LoVo (cell line): ENCODE measurements at places on chromosomes 12 and 14.
A peak's percentile ranks its signal among the peaks of the same experiment; 100 is the strongest.

- DNase-seq, result peak; percentile 45
These were observed at the start of gene CKB for GRCh38 chr14:103522649-103523574. TSS of gene CKB (minus strand) at chr14:103522830. CDS start at chr14:103522493, 337 bp downstream.

GRCh38 chr12:62426089-62426488 lies 40.5 kb upstream of the MON2 start:
- DNase-seq, result no peak

DNA sequence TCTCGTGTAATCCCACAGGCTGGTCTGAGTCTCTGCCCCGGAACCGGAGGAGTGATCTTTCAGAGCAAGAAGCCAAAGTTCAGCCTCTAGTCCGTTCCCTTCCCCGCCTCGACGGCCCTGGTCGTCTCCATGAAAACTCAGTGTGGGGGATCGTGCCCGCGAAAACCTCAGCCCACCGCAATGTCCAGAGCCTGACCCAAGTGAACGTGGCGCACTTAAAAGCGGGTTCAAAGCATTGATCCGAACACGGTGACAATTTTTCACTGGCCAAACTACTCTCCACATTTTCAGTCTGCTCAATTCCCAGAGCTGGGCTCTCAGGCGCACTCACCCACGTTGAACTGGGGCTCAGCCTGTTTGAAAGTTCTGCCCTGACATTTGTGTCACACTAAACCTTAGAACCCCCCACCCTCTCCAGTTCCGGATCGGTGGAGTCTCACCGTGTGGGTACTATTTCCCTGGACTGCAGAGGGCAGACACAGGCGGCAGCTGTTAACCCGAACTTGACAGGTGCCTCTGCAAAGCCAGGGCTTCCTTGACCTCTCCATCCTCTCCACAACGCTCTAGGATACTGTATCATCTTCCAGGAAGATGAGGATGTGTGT lies 886 bp upstream of the PRICKLE1 start:
- DNase-seq, result no peak

GRCh38 chr14:96104469-96105057 lies 65.4 kb downstream of the C14orf132 start:
- DNase-seq, result no peak

GRCh38 chr14:36767603-36768281 lies 106.1 kb downstream of the PAX9 start:
- DNase-seq, result no peak

GRCh38 chr14:57268161-57269069 lies at the start of the genes AP5M1 and EXOC5:
TSS of gene AP5M1 (plus strand) at chr14:57268971. CDS start at chr14:57269315, 344 bp downstream.
TSS of gene EXOC5 (minus strand) at chr14:57268905. CDS start at chr14:57268648, 257 bp downstream.
- peak; percentile 93 for DNase-seq

DNA sequence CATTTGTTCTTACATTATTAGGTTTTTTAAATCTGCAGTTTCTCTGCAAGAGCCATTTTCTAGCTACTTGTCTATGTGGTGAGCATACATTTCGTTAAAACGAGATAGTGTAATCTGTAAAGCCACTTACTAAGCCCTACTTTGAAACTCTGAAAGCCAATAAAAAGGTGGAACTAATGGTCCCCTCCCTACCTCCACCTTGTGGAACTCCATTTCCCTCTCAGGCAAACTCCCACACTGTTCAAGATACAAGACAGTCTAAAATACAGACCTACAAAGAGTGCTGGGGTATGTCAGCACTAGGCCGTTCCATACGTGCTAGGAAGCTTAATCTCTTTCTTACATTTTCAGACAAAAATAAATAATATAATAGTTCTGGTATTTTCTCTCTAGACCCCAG lies 74.1 kb downstream of the DUSP6 start:
- no peak for DNase-seq

DNA sequence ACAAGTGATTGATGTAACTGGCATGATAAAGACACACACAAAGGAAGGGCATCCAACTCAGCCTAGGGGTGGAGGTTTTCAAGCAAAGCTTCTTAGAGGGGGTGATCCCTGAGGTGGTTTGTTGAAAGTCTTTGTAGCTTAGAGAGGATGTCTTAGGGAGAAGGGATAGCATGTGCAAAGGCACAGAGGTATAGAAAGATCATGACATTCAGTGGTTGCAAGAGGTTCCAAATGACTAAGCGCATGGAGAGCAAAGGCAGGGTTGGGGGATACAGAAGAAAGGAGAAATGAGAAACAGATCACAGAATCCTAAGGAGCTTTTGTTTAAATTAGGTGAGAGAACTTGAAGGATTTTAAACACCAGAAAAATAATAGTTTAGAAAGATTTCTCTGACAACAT lies 5.2 kb upstream of the CCT2 start:
- DNase-seq, result no peak

DNA sequence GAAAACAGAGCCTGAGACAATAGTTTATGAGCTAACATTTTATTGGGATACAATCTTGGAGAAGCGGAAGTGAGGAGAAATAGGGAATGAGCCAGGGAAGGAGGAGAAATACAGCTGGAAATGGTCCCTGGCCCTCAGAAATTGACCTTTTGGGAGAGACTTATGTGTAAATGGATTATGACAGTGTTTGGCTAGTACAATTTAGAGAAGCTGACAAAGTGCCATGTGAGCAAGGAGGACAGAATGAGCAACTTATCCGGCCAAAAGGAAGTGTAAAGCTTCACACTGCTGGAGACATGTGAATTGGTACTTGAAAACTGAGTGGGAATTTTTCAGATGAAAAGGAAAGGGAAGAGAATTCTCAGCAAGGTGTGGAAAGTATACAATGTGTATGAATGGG lies 2.9 kb downstream of the GLIPR1 start:
- no peak for DNase-seq

DNA sequence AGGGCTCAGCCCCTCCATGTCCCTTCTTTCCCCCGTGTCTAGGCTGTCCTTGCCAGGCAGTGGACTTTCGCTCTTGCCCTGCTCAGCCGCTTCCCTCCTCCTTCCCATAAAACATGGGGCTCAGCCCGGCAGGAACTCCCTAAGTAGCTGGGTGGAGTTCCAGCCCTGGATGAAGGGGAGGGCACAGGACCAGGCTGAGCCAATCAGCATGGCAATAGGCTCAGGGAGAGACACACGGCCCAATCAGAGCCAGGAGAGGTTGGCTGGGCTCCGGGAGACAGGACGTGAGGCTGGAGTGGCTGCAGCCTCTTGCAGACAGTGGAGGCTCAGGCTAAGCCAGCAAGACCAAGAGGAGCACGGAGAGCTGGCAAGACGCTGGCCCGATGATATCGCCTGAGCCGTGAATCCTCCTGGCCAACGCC lies 54.3 kb downstream of the GALNT9 start:
- peak; percentile 77 for DNase-seq

DNA sequence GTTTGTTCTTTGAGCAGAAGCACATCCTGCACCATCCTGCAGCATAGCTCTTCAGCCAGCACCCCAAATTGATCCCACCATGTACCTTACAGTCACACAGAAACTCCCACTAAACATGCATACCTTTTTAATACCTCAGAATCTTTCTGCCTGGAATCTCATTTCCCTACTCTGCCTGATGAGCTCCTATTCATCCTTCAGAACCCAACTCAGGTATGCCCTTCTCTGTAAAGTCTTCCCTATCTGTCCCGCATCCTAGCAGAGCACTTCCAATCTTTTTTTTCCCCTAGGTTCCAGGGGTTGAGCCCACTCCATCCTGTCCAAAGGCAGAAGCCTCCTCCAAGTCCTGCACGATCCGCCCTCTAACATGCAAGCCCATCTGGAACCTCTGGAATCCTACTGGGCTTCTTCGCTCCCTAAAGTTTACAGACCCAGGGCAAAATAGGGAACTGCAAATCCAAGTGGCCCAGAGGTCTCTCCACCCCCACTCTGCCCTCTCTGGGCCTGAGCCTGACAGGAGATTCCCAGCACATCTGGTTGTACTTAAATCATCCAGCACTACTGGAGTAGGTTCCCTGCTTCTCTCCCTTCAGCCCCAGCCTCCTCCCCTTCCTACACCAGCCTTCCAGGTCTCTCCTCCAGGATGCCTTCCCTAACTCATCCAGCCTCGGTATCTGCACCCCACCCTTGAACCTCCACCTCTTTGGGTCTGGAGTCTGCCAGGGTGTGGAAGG lies 4.1 kb upstream of the FIGNL2 start:
- DNase-seq, result no peak

DNA sequence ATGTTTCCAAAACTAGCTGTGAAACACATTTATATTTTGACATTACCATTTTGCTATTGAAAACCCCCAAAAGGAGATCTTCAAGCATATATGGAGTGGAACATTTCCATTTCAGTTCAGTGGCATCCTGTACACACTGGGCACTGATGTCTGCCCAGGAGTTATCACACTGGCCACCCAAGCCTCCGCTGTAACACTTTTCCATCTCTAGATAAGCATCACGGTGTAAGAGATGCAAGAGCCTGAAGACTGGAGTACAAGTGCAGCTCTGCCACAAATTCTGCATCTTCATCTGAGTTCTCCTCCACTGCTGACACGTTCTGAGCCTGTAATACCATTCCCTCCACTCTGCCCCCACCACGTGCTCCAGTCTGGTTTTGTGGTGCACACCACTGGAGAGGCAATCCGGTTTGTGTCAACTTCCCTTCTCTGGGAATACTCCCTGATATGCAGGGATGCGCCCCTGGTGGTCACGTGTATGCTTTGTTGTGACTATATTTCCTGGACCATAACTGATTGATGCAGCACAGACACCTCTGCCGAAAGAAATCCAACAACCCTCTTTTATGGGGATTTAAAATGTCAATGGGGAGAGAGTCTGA lies 12.7 kb downstream of the SPTLC2 start:
- peak; percentile 51 for DNase-seq

DNA sequence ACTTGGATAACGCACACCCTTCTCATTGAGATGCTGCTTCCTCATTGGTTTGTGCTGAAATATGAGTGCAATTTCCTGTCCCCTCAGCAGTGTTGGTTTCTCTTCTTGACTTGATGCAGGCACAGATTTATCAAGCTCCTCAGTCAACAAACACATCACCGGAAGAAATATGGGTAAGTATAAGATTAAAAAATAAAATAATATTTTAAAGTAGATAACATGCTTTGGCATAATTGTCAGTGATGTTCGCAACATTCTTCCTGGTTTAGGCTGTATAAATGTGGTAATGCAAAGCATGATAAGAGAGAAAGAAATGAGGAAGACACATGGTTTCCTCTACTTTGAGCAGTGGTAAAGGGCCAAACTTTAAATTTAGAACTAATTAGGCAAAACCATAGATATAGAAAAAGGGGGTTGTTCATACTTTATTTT lies at the start of gene GPR65:
Gene GPR65, plus strand, starts transcription at position 86 of the 432 bp plus-strand sequence. CDS start 5,713 bp downstream, outside the sequence.
- no peak for DNase-seq

DNA sequence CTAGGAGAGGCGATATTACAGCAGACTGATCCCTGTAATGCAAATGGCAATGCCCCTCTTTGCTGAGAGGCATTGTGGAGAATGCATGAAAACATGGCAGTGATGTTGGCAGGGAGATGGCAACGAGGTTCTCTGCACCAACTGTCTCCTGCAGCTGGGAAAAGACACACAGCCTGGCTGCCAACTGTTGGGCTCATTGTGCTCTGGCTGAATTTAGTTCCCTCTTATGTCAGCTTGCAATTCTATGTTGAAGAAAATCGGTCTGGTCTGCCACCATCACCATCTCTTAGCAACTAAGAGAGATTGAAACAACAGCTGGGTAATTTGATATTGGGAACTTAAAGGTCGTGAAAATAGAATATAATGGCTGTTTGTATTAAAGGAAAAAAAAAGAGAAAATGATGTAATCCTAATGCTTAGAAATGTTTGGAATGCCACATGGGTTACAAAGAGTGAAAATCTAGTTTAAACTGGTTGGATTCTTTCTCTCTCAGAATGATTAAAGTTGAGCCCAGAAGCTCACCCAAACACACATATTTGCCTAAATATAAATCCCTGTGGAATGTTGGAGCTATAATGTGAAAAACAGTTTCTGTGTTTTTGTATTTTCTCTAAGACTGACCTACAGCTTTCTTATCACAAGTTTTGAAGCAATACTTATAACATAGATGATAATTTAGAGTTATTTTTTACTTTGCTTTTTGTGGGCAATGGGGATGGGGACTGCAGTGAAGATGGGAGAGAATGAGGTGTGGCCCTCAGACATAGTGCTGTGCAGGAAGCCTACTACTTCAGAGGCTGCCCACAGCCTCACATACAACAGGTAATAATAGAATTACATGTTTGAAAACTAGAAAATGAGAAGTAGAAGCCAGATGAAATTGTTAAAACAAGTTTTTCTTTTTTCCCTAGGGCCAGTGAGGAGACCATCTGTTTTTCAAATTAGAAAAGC lies 143.7 kb downstream of the AKAP6 start:
- DNase-seq, result no peak

DNA sequence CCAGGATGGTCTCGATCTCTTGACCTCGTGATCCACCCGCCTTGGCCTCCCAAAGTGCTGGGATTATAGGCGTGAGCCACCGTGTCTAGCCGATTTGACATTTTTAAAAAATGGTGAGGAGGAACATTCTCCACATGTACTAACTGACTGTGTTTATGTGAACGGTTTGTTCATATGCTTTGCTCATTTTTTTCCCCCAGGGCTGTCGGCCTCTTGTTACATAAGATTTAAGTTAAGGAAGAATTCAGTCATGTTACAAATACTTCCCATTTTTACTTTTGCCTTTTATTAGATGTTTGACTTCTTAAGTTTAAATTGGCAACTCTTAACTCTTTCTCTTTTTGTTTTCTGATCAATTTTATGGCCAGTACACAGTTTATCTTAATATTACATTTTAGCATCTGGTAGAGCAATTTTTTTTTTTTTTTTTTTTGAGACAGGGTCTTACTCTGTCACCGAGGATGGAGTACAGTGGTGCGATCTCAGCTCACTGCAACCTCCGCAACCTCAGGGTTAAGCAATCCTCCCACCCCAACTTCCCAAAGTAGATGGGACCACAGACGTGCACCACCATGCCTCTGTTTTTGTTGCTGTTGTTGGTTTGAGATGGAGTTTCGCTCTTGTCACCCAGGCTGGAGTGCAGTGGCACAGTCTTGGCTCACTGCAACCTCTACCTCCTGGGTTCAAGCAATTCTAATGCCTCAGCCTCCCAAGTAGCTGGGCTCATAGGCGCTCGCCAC lies 9.6 kb downstream of the GNS start:
- no peak for DNase-seq

- no peak for DNase-seq
These were observed 14.8 kb upstream of the TMEM229B start for GRCh38 chr14:67503331-67503730.

DNA sequence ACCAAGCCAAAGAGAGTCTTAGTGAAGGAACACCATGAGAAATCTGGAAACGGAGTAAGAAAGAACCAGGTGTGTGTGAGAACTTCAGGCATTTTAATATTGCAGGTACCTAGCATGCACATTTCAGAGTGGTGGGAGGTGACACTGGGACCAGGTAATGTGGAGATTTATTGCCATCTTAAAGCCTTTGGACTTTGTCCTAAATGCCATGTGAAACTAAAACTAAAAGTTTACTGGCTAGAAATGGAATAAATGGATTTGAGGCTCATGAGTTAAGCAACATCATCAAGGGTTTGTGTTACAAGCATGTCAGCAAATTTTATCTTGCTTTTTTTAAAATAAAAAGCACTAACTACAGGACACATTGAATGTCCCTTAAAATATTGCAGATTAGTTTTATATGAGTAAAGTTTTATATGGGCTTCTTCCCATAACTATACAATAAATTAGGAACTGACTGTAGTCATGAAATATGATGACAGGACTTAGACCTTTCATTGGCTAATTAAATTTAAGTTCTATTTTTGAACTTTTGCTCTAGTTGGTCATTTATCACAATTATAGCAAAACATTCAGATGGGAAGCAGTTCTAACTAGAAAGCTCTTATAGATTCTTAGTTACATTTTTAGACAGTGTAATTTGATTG lies 721.1 kb upstream of the NOVA1 start:
- no peak for DNase-seq
